ENCODE measurements at places on chromosomes 1 and 21.
A peak's percentile ranks its signal among the peaks of the same experiment; 100 is the strongest.

DNA sequence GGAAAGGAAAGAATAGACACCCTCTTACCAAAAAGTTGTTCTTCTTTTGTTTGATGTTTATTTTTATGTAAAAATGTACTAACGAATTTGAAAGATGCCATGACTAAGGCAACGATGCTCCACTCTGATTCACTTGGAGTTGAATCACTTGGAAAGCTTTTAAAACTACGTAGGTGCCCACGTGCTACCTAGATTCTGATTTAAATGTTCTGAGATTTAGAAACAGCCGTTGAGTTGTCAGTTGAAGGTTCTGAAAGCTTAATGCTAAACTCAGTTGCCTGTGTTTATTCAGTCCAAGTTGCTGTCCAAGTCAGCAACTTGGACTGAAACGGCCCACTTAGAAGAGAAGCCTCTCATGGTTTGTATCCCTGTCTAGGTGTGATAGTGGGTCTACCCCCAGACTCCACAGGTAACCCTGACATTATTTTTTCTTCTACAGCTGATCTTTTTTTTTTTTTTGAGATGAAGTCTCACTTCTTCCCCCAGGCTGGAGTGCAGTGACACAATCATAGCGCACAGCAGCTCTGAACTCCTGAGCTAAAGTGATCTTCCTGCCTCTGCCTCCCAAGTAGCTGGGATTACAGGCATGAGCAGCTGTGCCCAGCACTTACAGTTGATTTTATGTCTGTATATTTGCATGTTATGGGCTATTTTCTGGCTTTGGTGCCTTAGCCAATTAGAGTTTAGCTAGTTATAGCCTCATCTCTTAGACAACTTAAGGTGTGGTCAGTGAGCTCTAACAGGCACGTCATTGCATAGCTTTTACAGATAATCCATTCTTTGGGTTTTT, 1.4 kb upstream of the VAMP4 start:
- DNase-seq, result no peak

DNA sequence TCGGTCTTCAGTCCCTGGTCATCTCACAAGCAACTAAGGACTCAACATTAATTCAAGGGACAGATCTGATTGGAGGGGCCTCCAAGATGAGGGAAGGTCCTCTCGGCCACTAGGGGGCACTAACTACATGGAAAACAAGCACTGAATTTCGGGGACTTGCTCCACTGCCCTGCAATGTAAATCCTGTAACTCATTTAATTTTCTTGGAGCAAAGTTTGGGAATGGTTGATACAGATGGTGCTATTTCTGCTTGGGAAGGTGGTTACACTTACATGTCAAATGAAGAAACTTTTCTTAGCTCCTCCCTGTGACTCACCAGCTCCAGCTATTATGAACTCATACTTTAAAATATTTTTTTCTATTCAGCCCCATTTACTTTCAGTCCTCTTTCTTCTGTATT, 97.4 kb upstream of the KCNJ15 start:
- peak; percentile 52 for DNase-seq

- DNase-seq, result no peak
These were observed 11.4 kb upstream of the VANGL1 start for GRCh38 chr1:115630342-115630741.

DNA sequence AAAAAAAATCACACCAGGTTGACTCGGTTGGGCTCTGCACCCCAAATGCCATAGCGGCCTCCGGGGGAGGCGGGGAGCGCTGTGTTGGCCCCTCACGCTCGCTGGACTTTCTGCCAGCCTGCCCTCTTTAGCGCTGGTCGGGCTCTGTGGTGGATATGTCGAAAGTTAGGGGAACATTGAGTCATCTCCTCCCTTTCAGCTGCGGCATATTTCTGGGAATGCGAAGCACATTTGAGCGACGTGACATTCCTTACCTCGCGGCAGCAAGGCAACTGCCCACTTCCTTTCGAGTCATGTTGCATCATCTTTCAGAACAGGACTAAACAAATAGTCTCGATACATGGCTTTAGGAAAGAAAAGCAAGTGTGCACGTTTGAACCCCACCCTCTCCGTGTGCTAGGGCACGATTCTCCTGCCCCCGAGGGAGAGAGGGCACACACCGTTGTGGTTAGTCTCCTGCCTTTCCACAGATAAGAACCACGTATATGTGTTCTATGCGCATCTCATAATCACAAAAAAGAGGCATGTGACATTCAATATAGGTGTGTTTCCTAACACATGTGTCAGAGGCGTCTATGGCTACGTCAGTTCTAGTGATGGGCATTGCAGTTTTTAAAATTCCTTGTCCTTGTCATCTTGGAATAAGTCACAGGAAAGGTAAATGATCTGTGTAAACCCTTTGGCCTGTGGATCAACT, 105.9 kb upstream of the SLC45A1 start:
- DNase-seq, result no peak

- DNase-seq, result no peak
These were observed 72.3 kb downstream of the PRDM2 start for GRCh38 chr1:13772271-13772670.

DNA sequence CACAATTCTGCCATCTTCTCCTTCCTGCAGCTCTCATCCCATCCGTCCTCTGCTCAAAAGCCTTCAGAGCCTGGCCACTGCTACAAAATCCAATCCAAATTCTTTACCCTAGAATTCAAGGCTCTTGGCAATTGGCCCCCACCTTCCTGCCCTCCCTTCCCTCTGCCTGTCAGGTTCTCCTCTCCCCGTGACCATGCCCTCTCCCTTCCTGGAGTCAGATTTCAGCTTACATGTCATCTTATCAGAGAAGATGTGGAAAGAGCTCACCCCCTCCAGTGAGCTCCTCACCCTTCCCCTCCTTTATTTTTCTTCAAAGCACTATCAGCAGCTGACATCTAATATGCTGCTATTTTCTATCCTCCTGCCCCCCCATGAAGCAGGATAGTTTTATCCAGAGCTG, 86.9 kb downstream of the GRIK3 start:
- no peak for DNase-seq

DNA sequence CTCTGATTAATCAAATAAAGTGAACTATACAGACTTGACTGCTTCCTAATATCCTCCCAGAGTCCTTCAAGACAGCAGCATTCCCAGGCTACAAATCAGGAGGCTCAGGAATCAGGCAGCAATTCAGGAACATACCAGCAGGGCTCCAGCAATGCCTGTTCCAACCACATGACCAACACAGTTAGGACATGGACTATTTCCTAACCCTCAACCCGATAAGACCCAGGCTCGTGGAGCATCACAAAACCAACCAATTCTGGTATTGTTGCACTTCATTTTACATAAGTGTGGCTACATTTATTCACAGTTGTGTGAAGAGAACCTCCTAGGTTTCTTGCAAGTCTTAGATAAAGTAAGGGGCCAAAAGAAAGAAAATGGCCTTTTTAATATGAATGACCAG, 546.2 kb upstream of the ADGRL2 start:
- no peak for DNase-seq

GRCh38 chr1:203986887-203987461, 85.9 kb upstream of the SOX13 start:
- DNase-seq, result no peak

DNA sequence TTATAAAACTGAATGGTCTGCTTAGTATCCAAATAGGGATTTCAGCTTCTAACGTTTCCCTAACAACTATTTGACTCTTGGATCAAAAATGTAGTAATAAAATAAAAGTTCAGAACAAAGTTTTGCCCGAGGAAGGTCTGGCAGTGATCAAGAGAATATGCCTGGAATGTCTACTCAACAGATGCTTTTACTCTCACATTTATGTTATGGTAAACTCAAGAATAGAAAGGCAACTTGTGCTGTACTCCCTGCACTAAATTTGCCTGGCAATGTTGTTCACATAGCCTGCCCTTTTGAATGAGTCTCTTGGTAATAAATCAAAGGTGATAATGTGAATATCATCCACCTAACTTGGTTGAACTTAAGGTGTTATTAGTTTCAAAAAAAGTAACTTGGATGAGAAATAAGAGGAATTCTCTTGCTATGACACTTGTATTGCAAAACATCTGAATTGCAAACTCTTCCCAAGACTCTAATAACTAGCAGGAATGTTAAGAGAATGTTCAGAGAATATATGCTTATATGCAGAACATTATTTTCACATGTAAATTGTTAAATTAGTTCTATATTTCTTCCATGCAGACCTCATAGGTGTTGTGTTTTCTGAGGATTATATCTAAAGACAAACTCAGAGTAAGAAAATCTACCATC, 215.8 kb downstream of the COL24A1 start:
- DNase-seq, result no peak

GRCh38 chr1:54158071-54158470, 5.3 kb upstream of the CDCP2 start:
- no peak for DNase-seq

- peak; percentile 31 for DNase-seq
These were observed 1.7 kb upstream of the JUN start for GRCh38 chr1:58785442-58786058.

DNA sequence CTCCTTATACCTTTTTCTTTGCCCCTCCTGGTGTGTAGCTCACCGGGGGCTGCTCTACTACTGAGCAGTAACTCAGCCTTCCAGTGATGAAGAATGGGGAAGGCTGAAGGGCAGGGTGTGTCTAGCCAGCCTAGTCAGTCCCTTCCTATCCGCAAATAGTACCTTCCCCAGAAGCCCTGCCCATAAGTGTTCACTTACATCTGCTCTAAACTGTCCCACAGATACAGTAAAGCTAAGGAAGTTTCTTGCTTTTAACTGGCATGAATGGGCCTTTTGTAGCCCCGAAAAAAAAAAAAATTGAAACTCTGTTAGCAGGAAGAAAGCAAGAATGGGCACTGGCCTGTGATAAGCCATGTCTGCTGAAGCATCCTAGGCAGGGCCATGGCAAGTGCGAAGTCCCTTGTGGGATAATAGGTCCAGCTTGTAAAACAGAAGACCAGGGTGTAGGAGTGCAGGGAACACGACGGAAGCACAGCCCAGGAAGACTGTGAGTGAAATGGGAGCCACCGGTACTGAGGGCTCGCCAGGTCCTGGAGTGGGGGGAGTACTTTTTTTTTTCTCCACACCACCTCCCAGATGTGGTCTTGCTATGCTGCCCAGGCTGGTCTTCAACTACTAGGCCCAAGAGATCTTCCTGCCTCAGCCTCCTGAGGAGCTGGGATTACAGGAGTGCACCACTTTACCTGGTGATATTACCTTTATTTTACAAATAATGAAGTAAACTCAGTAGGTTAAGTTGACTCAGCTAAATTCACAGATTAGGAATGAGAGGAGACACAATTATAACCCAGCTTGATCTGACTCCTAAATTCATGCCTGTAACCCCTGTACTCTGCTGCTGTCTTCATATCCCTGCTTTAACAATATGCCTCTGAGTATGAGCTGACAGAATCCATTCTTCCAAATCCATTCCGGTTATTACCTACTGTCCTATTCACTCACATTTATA, 347.5 kb downstream of the SMYD3 start:
- DNase-seq, result no peak

DNA sequence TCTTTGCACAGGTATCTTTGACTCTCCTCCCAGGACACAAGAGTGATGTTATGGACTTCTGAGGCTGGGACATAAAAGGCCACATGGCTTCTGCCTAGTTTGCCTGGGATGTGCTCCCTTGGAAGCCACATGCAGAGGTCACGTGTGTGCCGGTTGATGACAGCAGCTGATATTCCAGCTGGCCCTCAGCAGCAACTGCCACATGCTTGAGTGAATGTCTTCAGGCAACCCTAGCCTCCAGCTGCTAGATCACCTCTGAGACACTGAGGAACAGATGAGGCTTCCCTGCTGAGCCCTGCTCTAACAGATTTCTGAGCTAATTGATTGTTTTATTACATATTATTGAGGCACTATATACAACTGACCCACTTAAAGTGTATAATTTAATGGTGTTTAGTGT, 11.6 kb upstream of the AKR7A3 start:
- no peak for DNase-seq

GRCh38 chr1:67355745-67356424, 48.2 kb downstream of the IL12RB2 start:
- DNase-seq, result no peak

DNA sequence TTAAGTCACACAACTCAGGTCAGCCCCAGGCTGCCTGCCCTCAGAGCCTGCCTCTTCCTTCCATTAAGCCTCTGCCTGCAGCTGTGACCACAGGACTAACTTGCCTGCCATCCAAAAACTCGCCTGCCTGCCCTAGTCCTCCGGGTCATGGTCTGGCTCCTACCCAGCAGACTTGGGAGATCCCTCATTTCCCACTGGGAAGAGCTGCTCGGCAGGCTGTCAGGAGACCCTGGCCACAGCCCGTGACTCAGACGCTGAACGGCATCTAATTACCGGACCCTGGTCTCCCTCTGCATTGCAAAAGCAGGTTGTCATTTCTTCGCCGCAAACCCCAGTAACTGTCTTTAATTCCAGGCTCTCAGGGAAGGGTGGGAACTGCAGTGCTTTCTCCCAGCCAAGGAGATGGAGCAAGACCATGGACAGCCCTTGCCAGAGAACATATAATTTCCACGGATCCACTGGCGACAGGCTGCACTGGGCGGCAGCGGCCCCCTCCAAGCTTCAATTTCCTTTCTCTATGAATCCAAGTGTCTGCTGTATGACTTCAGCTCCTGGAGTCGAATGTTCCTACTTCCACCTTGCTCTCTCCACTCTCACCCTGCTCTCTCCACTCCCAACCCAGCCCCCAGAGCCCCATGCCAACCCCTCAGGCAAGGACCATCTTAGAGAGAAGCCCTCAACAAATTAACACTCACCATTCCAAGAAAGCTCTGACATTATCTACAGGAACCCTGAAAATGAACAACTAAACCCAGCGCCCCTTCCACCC, 20.4 kb downstream of the OLFML2B start:
- peak; percentile 38 for DNase-seq

GRCh38 chr1:47507144-47507543, 69.3 kb downstream of the FOXD2 start:
- DNase-seq, result no peak

DNA sequence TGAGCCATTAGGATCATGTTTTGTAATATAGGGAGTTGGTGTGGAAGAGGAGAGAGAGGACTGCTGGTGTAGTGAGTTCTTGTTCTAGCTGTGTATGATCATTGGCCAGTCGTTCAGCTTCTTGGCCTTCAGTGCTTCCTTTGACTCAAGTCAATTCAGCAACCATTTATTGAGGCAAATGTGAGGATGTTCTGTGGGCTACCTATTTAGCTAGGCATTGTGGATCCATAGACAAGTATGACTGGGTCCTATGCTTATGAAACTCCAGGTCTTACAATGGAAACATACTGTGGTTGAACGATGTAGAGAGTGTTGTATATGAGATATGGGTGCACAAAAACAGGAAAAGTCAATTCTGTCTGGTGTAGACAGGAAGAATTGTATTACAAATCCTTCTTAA, 41.7 kb downstream of the NFIA start:
- no peak for DNase-seq

DNA sequence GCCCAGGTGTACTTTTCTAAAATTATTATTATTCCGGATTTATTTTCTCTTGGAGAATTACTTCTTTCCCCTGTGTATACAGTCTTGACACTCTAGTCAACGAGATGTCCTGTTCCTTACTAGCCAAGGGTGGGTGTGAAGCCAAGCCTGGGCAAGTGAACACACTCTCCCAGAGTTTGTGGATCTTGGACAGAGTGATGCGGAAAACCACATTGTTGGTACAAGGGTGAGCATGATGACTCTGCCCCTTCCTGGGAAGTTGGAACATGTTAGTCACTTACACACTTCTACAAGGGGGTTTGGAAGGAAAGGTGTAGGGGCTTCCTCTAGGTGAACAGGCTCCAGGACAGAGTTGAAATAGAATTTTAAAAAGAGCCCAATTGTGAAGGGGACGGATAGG, 20.0 kb upstream of the RD3 start:
- DNase-seq, result no peak

Measured in omental fat pad (tissue), 4 donors.